ENCODE measurements at places on chromosomes 6 and 20.

DNA sequence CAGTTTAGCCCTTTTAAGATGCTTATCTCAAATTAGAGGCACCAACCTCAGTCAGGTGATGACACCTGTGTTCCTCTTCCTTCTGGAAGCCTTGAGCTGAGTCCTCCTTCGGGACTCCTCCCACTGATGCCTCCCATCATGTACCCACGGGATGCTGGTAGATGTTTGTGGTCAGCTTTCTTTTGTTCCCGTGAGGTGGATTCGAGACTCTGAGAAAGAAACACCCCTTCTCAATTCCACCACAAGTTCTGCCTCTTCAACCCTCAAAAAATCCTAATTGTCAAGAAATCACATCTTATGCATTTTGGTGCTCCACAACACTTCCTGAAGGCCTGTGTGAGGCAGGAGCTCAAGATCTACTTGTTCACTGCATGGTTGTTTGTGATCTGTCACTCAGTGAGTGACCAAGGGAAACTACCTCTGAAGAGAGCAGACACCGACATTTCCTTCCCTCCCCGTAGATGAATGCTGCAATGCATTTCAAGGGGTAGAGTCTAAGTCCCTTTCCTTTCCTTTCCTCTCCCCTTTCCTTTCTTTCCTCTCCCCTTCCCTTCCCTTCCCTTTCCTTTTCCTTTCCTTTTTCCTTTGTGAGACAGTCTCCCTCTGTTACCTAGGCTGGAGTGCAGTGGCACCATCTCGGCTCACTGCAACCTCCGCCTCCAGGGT, 50.5 kb downstream of the PCNA start:
- no peak for DNase-seq

- no peak for DNase-seq
These were observed 14.6 kb upstream of the MTCL3 start for GRCh38 chr6:127533736-127534135.

DNA sequence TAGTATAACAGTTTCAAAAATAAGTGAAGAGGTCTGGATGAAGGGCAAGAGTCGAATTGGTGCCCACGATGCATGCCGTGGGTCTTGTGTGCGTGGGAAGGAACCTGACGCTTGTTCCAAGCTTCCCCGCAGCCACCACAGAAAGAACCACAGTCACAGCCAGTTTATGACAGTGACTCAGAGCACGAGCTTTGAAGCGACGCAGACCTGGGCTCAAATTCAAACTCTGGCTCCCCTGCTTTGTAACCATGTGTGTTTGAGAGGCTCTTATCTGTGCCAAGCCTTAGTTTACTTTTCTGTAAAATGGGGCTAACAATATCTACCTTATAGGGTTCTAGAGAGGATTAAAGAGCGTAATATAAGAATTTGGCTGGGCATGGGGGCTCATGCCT, 65.5 kb downstream of the SYNJ2 start:
- DNase-seq = no peak

- no peak for DNase-seq
These were observed 4.7 kb upstream of the SPAG4 start for GRCh38 chr20:35610833-35611427.

Measured in mesothelial cell of epicardium (in vitro differentiated cells).